ENCODE measurements at places on chromosomes 11 and 22.

DNA sequence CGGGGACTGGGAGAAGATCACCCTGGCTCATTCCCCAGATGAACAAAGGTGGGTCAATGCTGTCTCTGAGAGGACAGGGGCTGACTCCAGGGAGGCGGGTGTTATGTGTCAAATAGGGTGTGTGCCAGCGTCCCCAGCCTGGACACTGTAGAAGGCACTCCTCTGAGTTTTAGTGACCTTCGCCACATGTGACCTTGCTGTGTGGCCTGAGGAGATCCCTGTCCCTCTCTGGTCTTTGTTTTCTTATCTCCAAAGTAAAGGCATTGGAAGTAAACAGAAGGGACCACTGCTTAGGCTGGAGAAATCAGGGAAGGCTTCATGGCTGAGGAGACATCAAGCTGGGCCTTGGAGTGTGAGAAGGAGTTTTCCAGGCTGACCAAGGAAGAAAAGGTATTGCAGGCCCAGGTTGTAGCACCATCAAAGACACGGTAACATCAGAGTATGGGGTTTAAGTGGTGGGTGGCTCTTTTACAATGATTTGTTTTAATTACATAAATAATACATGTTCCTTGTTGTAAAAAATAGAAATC lies 74.4 kb downstream of the TP53I11 start:
- no peak for DNase-seq

GRCh38 chr11:123056835-123057491 lies 5.0 kb downstream of the HSPA8 start:
- no peak for DNase-seq

GRCh38 chr11:97254790-97255189 lies 865.0 kb downstream of the JRKL start:
- DNase-seq: no peak

DNA sequence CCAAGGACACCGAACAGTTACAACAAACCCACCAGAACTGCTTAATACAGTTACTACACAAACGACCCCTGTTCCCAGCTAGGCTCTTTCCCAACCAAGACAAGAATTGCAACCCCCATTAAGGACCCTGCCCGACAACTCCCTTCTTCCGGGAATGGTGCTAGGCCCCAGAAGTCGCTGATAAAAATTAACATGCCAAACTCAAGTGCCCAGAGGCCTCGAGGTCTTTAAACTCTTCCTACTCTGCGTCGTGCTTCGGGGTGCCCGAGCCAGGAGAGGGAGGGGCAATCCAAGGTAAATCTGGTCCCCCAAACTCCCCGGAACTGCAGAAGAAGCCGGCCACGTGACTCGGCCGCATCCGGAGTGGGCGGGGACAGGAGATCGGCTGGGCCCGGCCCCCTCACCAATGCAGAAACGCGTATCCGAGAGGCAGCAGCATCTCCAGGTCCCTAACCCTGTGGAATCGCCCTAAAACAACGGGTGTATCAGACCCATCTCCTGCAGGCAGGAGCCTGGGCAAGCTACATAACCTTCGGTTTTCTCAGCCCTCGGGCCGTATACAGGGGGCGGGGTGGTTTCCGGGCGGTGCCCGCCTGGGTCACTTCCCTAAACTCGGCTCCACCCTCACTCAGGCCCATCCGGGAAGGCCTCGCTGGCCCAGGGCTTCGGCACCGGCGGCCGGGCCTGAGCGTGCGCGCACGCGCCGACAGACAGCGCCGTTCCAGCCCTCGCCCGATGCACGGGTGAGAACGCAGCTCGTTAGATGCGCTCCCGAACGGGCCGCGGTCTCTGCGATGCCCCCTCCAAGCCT lies 1.1 kb downstream of the CFL1 start:
- DNase-seq: peak; percentile 68

DNA sequence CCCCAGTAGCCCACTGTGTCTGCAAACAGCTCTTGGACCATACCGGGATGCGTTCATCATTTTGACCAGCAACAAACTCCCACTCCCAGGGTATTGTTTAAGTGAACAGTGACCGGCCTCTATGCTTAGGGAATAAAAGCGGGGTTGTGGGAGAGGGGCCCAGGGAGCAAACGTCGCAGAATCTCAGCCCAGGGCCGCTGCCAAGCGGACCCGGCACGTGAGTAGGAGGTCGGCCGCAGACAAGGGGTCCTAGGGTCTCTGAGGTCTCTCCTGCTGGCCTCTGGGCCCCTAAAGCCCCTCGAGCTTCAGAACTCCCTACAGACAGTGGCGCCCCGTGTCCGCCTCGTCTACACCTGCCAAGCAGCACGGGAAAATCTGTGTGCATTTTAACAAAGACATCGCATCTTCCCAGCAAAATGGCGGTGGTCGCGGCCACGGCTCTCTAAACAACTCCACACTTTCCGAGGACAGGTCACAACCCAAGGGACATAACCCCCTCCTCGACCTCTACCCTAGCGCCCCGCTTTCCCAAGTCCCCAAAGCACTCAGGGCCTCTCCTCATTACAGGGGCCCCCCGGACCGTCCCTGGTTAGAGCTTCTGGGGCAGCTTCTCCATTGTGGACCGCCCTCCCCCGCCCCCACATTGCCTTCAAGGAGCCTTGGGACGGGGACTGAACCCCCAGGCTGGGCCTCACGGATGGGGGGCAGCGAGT lies 3.9 kb upstream of the GCAT start:
- no peak for DNase-seq

GRCh38 chr11:15145615-15146014 lies 30.9 kb downstream of the INSC start:
- DNase-seq: no peak

- no peak for DNase-seq
Measured at GRCh38 chr11:72863916-72864315, 49.7 kb downstream of the ATG16L2 start.

- no peak for DNase-seq
Measured at GRCh38 chr11:29210426-29210825, 806.4 kb downstream of the KCNA4 start.

- no peak for DNase-seq
Measured at GRCh38 chr22:43850529-43850928, 11.8 kb downstream of the SULT4A1 start.

GRCh38 chr22:37760152-37760551 lies 47.6 kb upstream of the GCAT start:
- DNase-seq: no peak

GRCh38 chr11:69008737-69009440 lies 4.2 kb downstream of the MRGPRF start:
- DNase-seq: no peak

DNA sequence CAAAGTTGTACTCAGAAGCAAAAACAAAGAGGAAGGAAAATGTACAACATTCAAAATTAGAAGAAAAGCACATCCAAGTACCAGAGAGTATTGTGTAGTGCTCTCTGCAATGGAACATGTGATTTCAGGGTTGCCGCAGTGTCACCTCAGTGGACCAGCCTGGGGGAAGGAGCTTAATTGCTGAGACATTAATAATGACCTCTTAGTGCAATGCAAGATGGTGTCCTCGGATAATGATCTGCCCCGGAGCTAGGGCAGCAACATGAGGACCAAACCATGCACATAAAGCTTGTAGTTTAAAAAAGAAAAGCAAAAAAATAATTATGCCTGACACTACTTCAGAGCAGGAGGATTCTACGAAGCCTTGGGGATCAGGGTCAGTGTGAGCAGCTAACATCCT lies 11.3 kb upstream of the JHY start:
- no peak for DNase-seq

GRCh38 chr11:13635290-13635689 lies 33.2 kb upstream of the FAR1 start:
- no peak for DNase-seq

DNA sequence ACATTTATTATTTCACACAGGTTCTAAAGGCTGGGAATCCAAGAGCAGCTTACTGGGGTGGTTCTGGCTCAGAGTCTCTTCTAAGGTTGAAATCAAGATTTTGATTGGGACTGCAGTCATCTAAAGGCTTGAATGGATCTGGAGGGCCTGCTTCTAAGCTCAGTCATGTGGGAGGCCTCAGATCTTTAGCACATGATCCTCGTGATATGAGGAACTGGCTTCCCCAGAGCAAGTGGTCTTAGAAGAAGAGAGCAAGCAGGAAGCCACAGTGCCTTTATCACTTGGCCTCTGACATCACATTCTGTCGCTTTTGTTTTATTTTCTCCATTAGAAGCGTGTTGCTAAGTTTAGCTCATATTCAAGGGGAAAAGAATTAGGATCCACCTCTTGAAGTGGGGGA lies 88.9 kb downstream of the ARFGAP2 start:
- no peak for DNase-seq

DNA sequence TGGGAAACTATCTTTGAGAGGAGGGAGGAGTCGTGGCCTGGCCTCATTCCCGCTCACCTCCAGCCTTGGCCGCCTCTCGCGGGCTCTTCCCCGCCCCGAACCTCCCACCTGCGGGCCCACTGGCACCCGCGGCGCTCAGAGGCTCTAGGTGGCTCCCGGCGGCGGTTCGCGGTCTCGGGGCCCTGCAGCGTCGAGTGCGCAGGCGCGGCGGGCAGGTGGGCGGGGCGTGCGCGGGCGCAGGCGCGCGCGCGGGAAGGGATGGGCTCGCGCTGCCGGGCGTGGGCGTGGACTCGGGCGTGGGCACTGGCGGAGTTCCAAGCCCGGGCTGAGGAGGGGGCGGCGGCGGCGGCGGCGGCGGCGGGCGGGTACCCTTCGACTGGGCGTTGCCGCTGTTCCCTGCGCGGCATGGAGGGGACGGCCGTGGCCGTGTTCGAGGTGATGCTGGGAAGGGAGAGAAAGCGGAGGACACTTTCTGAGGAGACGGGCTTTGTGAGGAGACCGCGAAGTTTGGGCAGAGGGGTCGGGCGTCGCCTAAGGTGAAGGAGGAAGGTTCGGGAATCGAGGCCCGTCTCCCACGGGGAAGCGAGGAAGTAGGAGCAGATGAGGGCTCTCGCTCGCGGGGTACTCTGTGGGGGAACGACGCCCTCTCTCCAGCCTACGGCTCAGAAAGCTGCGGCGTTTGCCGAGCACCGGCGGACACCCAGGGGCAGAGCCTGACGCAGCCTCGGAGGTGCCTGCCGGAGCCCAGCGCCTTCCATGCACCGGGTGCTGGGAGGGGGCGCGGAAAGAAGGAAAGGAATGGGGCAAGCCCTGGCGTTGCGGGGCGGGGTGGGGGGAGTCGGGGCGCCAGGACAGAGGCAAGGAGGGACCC lies 15.7 kb upstream of the SPTBN2 start:
- DNase-seq: peak; percentile 76

- no peak for DNase-seq
Measured at GRCh38 chr11:107252429-107253161, 205.0 kb downstream of the CWF19L2 start.

- DNase-seq: no peak
Measured at GRCh38 chr11:69335781-69336405, 41.9 kb downstream of the MYEOV start.

DNA sequence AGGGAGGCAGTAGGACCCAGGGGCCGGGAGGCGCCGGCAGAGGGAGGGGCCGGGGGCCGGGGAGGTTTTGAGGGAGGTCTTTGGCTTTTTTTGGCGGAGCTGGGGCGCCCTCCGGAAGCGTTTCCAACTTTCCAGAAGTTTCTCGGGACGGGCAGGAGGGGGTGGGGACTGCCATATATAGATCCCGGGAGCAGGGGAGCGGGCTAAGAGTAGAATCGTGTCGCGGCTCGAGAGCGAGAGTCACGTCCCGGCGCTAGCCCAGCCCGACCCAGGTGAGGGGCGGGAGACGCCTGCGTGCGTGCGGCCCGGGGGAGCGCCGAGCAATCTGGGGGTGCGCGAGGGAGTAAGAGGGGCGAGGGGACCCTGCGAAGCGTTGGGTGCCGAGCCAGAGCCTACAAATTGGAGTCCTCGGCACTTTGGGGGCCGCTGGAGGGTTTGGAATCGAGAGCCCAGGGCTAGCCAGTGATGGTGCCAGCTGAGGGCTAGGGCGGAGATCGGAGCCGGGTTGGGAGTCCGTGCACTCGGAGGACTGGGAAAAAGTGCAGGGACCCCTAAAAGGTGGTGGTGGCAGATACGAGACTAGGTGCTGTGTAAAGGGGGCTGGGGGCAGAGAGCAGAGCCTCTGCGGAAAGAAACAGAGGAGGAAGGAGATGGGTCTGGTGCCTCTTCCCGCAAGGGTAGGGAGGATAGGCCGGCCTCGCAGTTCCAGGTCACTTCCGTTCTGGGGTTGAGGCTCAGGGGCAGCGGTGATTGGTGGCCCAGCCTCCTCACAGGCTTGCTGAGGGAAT lies at the start of gene SERPINH1:
Gene SERPINH1, plus strand, starts transcription at position 206 of the 788 bp plus-strand sequence. CDS start 4,097 bp downstream, outside the sequence.
- DNase-seq: peak; percentile 33

GRCh38 chr22:20244691-20245576 lies 23.2 kb downstream of the RTN4R start:
- no peak for DNase-seq

DNA sequence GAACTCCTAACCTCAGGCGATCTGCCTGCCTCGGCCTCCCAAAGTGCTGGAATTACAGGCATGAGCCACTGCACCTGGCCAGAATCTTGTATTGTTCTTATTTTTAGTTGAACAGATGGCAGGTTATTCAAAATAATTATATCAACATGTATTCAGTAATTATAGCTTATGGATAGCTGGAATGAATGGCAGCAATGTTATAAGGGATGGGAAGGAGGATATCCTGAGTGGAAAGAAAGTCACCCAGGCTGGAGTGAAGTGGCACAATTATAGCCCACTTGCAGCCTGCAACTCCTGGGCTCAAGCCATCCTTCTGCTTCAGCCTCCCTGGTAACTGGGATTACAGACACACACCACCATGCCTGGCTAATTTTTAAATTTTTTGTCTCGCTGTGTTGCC lies 88.1 kb downstream of the MED15 start:
- DNase-seq: no peak

GRCh38 chr22:44758344-44758973 lies 6.1 kb downstream of the ARHGAP8 start:
- no peak for DNase-seq

- no peak for DNase-seq
Measured at GRCh38 chr11:125141686-125142535, 22.6 kb upstream of the PKNOX2 start.

DNA sequence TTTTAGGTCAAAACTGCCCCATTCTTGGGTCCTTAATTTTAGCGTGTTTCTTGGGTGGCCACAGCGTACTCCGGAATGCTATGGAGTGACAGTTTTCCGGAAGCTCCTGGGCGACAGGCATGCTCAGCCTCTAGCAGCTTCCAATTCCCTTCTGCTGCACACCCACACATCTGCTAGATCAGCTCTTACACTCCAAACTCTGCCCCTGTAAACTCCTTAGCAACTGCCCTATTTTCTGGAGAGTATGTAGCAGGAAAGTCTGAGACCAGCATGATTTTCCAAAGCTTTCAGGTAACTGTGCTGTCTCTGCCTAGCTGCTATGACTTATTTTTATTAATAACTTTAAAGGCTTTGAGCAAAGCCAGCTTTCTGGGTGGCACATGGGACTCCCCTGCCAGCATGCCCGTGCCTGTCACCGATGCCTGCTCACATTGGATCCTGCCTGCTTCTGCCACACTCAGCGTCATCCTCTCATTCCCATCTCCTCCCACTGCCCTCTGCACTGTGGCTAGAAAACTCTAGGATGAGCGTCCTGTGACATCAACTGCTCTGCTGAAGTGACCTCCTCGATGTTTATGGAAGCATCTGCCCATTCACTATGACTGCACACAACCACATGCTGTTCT lies 17.3 kb downstream of the TOLLIP start:
- DNase-seq: no peak

- DNase-seq: no peak
Measured at GRCh38 chr22:17336061-17336460, 33.2 kb upstream of the CECR2 start.

Measured in activated CD8-positive, alpha-beta memory T cell treated with anti-CD3 and anti-CD28 coated beads for 4 hours (primary cell).